LHCN-M2 (cell line): ENCODE measurements at places on chromosomes 4 and X. TPM values are rescaled to one million over a fixed set of nuclear protein-coding genes. Genes with fewer than 3 reads are reported as not detected.

The TRIM60 gene
- total RNA-seq = not detected in 2 replicates

DNA sequence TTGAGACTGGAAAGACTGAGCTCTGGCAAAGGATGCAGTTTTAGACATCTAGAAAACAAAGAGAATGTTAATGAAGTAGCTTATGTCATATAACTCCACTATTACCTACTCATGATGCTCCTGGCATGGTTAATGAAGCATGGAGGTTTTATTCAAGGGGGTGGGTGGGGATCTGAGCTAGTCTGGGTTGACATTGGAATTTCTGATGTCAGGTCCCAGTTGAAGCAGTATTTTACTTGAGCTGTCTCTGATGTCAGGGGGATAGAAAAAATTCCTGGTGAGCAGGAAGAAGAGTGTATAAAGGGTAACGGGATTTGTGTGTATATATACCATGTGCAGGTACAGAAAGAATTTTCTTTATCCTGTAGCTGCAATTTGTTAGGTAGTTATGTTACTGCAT, 102.0 kb downstream of the ELOVL6 start:
- no peak for DNase-seq

DNA sequence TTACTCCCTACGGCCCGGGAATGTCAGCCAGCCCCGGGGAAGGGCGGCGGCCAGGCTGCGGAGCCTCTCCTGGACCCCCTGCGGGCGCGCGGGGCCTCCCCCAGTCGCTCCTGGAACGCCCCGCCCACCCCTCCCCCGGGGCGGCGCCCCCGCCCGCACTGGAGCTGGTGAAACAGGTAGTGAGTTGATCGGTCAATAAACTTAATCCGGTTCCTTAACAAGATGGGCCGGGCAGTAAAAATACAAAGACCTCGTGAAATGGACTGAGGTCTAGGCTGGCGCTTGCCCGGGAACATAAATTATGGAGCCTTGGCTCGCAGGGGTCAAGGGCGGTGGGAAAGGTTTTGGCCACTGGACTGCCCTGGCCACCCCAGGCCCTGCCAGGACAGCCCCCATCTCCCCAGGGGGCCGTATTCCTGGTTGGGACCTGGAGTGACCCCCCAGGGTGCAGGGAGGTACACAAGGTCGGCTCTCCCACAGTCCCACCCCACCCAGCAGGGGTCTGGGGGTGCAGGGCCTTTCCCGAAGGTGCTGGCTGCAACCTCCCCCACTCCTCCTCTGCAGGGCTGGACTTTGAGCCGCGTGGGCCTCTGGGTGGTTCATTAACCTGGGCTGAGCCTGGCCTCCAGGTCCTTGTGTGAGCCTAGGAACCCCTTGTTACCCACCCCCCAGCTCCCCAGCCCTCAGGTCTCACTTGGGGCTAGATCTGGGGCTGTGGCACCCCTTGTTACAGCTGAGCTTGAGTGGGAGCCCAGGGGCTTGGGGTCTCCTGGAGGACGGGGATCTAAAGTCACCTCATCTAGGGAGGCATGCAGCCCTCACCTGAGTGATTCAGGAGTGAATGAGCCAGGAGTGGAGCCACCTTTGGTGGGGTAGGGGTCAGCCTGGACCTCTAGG, 2.5 kb downstream of the FGFR3 start:
- no peak for DNase-seq

DNA sequence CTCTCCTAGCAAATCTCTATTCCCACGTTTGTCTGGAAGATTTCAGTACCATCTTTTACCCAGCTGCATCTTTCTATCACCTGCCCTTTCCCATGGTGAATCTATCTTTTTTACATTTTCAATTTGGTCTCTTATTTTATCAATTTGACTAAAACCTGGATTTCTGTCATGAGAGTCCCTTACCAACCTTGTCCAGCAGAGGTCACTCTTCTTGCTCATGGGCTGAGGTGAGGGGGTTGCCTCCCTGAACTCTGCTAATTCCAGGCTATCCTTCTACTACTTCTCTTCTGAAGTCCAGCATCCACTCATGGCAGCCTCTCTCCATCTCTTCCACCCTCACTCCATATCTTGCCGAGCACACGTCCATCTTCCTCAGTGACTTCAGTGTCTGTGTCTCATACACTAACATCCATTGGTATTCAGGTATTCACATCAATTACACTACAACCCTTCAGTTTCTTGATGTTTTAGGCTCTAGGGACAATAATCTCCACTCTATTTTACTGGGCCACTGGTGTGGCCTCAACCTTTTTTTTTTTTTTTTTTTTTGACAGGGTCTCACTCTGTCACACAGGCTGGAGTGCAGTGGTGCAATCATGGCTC, 17.8 kb upstream of the ZNF827 start:
- DNase-seq = peak; percentile 40

The NEK1 gene
- 7.7 and 8.8 TPM in 2 replicates for total RNA-seq

The MAGEB17 gene
- 0.13 TPM in 1 of 2 replicates, not detected in the other for total RNA-seq

The VGLL1 gene
- not detected in 2 replicates for total RNA-seq

DNA sequence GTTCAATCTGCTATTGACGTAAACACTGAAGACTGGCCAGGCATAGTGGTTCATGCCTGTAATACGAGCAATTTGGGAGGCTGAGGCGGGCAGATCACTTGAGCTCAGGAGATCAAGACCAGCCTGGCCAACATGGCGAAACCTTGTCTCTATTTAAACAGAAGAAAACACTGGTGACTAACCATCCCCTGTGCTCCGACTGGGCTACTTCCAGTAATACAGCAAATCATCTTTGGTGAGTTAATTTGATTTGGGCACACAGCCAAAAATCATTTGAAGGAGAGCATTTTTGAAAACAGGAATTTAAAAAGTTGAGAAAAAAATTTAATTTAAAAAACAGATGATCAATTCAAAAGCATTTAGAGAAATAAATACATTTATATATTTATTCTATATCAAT, 52.0 kb downstream of the SEC24D start:
- peak; percentile 55 for DNase-seq

The PRR32 gene
- total RNA-seq = not detected in 2 replicates

- DNase-seq = no peak
Measured at GRCh38 chr4:151527699-151528098, 118.7 kb downstream of the FHIP1A start.

GRCh38 chr4:138938366-138938690, 77.3 kb upstream of the NOCT start:
- peak; percentile 33 for DNase-seq

The PCDH11X gene
- not detected in 2 replicates for total RNA-seq

DNA sequence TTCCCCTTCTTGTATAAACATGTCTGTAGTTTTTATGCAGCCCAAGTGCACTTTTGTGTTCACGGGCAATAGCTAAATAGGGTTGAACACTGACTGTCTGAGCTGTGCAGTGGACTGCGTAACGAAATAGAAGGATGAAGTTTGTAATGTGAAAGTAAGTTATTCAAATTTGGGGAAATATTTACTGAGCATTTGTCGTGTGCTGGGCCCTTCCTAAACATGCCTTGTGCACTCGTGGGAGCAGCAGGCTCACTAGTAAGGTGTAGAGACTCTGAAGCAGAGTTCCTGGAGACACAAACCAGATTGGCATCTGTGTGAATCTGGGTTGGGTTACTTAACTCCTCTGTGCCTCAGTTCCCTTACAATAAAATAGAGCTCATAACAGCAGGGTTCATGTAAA, 51.7 kb upstream of the C1QTNF7 start:
- DNase-seq = no peak
